ENCODE measurements at places on chromosomes 2 and 18.
A peak's percentile ranks its signal among the peaks of the same experiment; 100 is the strongest.

- DNase-seq, result no peak
Measured at GRCh38 chr2:159080641-159081040, 112.2 kb downstream of the TANC1 start.

- peak; percentile 68 for DNase-seq
Measured at GRCh38 chr18:26549263-26550094, 1.1 kb upstream of the KCTD1 start.

- no peak for DNase-seq
Measured at GRCh38 chr2:50786345-50786744, 245.6 kb downstream of the NRXN1 start.

DNA sequence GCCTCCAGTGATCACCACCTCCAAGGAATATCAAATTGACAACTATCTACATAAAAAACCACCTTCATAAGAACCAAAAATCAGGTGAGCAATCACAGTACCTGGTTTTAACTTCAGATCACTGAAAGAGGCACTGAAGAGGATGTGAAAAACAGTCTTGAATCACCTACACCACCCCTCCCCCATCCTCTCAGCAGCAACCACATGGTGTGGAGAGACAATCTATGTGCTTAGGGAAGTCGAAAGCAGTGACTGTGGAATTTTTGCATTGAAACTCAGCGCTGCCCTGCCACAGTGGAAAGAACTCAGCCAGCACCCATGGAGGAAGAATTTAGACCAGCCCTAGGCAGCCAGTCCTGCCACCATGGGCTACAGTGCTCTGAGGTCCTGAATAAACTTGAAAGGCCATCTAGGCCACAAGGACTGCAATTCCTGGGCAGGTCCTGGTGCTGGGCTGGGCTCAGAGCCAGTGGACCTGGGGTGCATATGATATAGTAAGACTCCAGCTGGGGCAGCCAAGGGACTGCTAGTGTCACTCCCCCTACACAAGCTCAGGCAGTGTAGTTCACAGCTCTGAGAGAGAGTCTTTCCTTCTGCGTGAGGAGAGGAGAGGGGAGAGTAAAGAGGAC, 75.6 kb downstream of the ATL2 start:
- DNase-seq, result no peak

DNA sequence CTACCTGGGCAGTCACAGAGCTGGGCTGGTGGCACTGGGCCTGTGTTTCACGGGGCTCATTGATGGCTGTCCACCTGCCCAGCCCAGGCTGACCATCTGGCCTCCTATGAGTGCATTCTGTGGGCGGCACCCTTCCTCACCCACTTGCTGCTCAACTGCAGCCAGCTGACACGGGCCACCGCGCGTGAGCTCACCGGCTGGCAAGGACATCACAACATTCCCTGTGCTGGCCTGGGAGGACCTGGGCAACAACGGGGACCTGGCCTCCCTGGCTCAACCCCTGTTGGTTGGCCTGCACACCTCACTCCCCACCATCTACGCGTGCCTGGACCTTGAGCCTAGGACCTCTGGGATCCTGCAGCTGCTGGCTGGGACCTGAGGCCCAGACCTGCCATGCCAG, 98.2 kb upstream of the DTNA start:
- DNase-seq, result no peak

- DNase-seq, result peak; percentile 60
Measured at GRCh38 chr18:59536166-59536565, 161.1 kb downstream of the CCBE1 start.

DNA sequence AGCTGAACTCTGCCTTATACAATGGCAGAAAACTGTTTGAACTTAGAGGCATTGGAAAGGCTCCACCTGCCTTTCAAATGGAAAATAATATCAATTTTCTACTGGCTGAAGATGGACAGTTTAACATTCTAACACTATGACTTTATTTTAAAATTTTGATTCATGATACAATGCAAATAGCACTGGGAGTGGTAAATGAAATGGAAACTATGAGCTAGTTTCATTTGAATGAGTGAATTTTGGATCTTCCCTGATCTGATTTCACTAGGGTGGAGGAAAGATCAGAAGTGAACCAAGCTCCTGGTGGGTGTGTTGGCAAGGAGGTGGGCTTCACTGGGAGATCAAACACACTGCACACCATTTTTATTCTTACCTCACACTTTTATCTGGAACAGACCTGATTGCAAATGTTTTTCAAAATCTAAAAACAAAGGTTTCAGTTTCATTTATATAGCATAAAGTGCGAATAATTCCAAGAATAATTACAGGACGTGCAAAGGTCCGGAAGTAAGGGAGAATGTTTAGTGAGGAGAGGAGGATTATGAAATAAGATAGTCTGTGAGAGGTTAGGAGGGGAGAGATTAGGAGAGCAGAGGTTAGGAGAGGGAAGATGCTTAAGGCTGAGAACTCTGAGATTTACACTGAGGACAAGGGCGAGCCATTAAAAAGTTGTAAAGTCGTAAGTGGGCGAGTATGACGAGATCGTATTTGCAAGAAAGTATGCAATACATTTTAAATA, 18.6 kb upstream of the MBP start:
- DNase-seq, result no peak

DNA sequence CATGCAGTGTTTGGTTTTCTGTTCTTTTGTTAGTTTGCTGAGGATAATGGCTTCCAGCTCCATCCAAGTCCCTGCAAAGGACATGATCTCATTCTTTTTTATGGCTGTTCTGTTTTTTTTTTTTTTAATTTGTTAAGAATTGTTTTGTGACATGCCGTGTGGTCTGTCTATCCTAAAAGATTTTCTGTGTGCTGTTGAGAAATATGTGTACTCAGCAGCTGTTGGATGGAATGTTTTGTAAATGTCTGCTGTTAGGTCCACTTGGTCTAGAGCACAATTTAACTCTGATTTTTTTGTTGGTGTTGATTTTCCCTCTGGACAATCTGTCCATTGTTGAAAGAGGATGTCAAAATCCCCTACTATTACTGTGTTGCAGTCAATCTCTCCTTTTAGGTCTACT, 80.4 kb upstream of the WDR75 start:
- no peak for DNase-seq

DNA sequence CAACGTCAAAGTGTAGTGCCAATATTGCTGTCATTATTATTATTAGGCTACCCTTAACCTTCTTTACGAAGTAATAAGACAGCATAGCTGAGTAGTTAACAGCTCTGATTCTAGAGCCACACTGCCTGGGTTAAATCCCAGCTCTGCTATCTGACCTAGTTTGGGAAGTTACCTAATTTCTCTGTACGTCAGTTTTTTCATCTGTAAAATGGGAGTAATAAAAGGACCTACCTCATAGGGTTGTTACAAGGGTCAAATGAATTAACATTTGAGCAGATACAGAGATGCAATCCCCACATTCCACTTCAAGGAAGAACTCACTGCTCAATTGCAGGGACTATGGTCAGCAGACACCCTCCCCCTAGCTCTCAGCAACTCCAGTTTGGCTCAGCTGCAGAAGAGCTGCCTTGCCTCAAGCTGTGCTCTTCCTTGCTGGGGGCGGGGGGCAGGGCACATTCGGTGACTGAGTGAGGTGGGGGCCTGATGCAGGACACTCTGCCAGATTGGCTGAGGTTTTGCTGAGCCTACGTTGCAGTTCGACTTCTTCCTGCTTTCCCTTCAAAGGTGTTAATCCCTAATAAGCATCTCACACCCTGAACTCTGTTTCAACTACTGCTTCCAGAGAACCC, 11.0 kb upstream of the LGALSL start:
- DNase-seq, result no peak

GRCh38 chr18:5746844-5747243, 148.5 kb downstream of the TMEM200C start:
- peak; percentile 1 for DNase-seq

DNA sequence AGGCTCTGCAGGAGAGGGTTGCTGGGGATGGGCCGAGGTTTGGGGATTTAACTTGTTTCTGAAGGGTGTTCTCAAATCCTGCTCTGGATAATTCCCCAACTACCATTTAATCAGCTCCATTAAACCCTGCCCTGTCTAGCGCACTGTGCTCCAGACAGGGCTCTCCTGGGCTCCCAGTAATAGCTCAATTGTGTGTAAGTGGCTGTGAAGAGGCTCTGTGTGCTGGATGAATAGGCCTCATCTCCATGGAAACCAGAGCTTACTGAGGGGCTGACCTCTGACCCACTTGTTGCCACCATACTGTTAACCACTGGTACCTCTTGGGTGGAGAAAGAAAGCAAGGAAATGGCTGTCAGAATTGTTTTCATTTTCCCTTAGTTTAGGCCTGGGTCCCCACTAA, 92.9 kb downstream of the TGOLN2 start:
- no peak for DNase-seq

DNA sequence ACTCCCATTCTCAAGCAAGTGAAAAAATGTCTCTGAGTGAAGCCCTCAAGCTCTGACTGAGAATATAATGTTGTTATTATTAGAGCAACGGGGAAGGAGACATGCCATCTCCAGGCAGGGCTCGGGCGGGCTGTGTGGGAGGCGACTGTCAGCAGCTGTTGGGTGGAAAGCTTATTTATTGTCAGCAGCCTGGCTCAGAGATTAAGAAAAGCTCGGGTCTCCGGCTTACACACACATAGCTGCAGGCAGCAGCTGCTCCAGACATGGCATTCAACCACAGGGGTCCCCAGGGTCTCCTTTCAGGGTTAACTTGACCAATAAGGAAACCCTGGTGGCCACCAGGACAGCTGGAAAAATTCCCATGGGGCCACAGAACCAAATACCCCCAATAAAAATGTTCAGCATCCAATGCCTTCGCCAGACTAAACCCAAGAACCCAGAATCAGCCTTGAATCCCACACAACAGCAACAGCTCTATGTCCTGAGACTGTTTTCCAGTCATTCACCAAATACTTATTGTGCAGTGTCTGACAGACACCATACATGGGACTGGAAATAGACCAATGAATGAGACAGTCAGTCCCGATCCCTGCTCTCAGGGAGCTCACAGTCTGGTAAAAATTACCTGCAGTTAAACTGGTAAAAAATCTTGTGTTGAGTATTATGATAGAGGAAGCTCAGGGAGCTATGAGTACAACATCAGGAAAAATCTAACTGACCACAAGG, 70.5 kb upstream of the RTN4 start:
- DNase-seq, result peak; percentile 66
